Kidney epithelial cell (primary cell): ENCODE measurements at places on chromosomes 5 and 9. TPM values are rescaled to one million over a fixed set of nuclear protein-coding genes. Genes with fewer than 3 reads are reported as not detected.

The IDNK gene
- total RNA-seq = 3.6 and 6.8 TPM in 2 replicates

The NACC2 gene
- total RNA-seq = 26.0 and 26.6 TPM in 2 replicates

The HSPB3 gene
- 0.50 TPM in 1 of 2 replicates, not detected in the other for total RNA-seq

The ENHO gene
- total RNA-seq = 1.5 TPM in 1 of 2 replicates, not detected in the other

The TMEM174 gene
- not detected in 2 replicates for total RNA-seq

The INSL6 gene
- total RNA-seq = not detected in 2 replicates
